ENCODE measurements at places on chromosomes 12 and 14. TPM values are rescaled to one million over a fixed set of nuclear protein-coding genes. Genes with fewer than 3 reads are reported as not detected.

Gene BBOF1
- 3.7 TPM for total RNA-seq

DNA sequence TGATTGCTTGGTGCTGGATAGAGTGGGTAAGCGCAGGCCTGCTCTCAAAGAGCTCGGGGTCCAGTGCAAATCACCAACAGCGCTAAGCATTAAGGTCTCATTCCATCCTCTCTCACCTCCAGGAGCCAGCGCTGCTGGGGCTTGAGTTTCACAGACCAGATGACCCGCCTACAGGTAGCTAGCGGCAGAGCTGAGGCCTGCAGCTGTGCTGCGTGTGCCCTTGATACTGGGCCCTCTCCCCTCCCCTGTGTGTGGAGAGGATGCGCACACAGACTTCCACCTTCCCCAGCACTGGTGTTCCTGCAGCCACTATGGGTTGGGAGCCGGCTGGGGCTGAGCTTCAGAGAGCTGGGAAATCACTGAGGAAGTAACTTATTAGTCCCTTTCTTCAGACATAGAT lies 149.9 kb downstream of the CALM1 start:
- H3K27me3 ChIP-seq = no peaks in the 10 kb centered on the region
- no peak overlapping the region for H3K27ac ChIP-seq
- no peaks in the 10 kb centered on the region for H3K4me1 ChIP-seq
- no peaks in the 10 kb centered on the region for H3K36me3 ChIP-seq
- no peak for DNase-seq
- H3K4me3 ChIP-seq = no peak overlapping the region

Gene TTC9
- 5.7 TPM for total RNA-seq

Gene KCNC2
- not detected for total RNA-seq

Gene TMEM119
- total RNA-seq = 48.8 TPM
